LHCN-M2 (cell line): ENCODE measurements at places on chromosomes 11 and 22. TPM values are rescaled to one million over a fixed set of nuclear protein-coding genes. Genes with fewer than 3 reads are reported as not detected.

- DNase-seq: peak; percentile 22
Observed at GRCh38 chr22:22593964-22594656, 35.0 kb upstream of the PRAME start.

The BATF2 gene
- 0.19 and 0.40 TPM in 2 replicates for total RNA-seq

DNA sequence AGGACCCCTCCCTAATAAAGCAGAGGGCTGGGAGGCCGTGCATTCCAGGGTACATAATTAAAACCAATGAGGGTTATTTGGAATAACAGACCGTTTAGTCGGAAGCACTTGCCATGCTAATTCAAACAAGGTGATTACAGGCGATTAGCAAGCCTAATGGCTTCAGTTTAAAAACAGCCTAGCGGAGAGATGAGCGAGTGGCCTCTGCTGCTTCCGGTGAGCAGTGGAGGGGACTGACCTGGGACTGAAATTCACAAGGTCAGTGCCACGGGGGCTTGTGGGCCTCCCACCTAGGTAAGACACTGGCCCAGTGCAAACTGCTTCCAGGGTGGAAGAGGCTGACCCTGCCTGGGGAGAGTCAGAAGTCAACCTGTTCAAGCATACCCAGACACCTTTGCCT is 56.8 kb upstream of the ALX4 start:
- DNase-seq: no peak

DNA sequence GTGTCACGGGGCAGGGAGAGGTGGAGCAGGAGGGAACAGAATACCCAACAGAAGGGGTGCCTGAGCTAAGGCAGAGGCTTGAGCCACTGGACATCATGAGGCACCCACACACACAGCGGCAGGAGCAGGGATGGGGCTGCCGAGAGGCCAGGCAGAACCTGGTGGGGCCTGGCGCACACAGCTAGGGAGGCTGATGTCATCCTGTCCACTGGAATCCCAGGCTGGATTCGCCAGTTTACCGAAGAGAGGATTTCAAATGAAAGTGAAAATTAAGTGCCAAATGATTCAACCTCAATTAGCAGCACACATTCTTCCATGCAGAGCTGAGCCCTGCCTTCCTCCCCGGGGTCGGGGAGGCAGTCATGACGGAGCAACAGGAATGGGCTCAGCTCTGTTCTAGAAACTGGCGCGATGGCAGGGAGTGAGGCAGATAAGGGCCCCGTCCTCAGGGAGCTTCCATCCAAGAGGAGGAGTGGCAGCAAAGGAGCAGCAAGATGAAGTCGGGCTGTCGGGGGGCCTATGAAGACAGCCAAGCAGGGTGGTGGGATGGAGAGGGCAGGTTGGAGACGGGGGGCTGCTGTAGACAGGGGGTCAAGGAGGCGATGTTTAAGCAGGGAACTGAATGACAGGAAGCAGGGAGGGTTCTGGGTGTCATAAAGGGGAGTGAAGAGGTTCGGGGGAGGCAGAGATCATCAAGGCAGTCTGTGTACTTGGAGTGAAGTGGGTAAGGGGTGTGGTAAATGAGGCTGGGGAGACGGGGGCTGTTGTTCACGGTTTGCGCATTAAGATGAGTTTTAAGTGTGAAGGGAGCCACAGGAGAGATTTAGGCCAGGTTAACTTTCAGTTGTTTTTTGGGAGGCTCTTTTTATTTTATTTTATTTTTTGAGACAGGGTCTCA is 6.4 kb downstream of the RAC2 start:
- DNase-seq: no peak

The SLC22A8 gene
- not detected in 2 replicates for total RNA-seq
